Large intestine (tissue), 12 donors: ENCODE measurements at places on chromosomes 12 and 14. TPM values are rescaled to one million over a fixed set of nuclear protein-coding genes. Genes with fewer than 3 reads are reported as not detected.

KRT6C gene
- not detected for polyA plus RNA-seq

CCNT1 gene
- polyA plus RNA-seq, result 20.8 TPM

PMEL gene
- 5.7 TPM for polyA plus RNA-seq

SLC6A15 gene
- 1.8 TPM for polyA plus RNA-seq

TSPAN8 gene
- 595 TPM for polyA plus RNA-seq

TARBP2 gene
- 34.0 TPM for polyA plus RNA-seq

LMNTD1 gene
- polyA plus RNA-seq, result 0.22 TPM

SYT1 gene
- polyA plus RNA-seq, result 12.6 TPM

CIT gene
- polyA plus RNA-seq, result 9.4 TPM

CACNA2D4 gene
- 5.9 TPM for polyA plus RNA-seq

POU6F1 gene
- polyA plus RNA-seq, result 6.8 TPM

SLC25A47 gene
- 0.37 TPM for polyA plus RNA-seq

DNAH10 gene
- 1.0 TPM for polyA plus RNA-seq

LBHD2 gene
- not detected for polyA plus RNA-seq

CLEC1A gene
- 2.5 TPM for polyA plus RNA-seq
